ENCODE measurements at places on chromosomes 1 and 21.

DNA sequence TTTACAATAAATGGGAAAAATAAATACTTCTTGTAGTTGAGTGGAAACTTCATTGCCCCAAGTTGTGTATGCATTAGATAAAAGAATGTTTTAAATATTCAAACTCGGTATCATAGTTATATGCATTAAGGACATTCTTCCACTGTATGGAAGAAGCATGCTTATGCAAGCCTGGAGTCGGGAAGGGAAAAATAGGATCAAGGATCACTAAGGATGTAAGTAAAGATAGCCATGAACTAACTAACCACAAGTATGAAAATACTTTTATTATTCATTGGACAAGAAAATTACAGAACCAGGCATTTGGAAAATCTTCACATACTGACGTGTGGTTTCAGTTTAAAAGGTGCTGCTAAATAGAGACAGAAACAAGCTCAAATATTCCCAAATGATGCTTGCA lies 26.9 kb upstream of the DPYD start:
- DNase-seq = no peak

GRCh38 chr1:1764876-1765470 lies 13.3 kb downstream of the NADK start:
- DNase-seq = no peak

GRCh38 chr1:21914450-21914849 lies 22.7 kb downstream of the HSPG2 start:
- no peak for DNase-seq

- no peak for DNase-seq
These were observed 79.6 kb upstream of the SLFNL1 start for GRCh38 chr1:41101076-41101475.

DNA sequence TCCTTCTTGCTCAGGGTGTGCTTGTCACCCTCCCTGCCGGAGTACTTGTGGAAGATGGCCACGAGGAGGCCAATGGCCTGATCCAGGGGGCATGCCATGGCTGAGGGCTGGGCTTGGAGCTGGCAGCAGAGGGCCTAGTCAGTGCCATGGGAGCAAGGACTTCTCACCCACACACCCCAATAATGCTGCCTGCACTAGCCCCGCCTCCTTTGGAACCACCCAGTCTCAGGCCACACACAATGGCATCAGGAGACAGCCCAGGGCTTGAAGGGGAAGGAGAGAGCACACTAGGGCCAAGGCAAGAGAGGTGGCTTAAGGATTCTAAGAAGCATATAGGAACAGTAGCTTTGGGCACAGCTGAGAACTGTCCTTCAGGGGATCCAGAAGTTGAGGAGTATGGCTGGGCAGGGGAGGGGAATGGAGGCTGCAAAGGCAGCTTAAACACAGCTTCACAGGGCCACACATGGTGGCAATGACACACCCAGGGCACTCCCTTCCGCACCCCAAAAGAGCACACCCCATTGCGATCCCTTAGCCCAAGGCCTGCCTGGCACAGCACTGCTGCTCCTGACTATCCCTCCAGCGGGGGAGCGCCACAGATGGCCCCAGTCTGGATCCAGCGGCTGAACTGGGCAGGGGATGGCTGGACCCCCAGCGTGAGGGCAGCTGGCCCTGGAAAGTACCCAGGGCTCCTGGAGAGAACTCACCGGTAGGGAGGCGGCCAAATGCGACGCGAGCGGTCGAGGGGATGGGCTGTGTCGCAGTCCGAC lies at the start of gene S100A6:
Gene S100A6 (minus strand): TSS at position 750 of the 770 bp plus-strand sequence. CDS start 652 bp downstream, at position 98.
- no peak for DNase-seq

- no peak for DNase-seq
These were observed 283.6 kb upstream of the C1orf105 start for GRCh38 chr1:172136925-172137324.

- DNase-seq = no peak
These were observed 11.1 kb downstream of the RRP15 start for GRCh38 chr1:218296162-218296561.

- DNase-seq = no peak
These were observed 209.4 kb downstream of the COL24A1 start for GRCh38 chr1:85947186-85947585.

- DNase-seq = no peak
These were observed 29.4 kb upstream of the SSX2IP start for GRCh38 chr1:84719543-84720217.

DNA sequence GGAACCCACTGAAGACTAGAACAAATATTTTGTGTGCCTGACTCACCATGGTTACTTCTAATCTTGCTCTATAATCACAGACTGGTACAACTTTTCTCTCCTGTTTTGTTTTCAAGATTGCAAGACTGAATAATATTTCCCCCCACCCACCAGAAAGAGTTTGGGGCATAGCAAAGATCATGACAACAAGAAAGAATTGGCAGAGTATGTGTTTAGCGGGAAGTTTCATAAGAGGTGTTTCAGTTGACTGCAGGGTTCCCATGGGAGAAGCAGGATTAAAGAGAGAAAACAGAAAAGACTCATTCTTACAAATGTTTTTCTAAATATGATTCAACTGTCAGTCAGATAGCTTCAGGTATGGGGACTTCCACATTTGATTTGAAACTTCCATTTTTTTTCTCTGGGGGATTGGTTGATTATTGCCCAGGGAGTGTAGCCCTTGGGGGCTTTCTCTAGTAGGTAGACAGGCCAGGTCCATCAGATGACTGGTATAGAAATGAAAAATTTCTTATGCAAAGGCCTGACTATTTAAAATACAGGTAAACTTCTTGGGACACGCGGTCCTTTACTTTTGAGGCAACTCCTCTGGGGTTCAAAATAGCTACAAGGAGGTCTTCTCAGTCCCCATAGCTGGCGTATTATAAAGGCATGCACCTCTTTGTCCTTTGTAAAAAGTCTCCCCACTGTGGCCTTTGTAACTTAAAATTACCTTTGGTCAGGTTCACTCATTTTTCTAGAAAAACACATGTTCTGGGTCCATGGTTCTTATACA lies 13.9 kb downstream of the OR14I1 start:
- DNase-seq = no peak

GRCh38 chr1:184061396-184062003 lies 10.0 kb downstream of the TSEN15 start:
- no peak for DNase-seq

GRCh38 chr1:226964068-226964425 lies 24.0 kb downstream of the COQ8A start:
- DNase-seq = no peak

DNA sequence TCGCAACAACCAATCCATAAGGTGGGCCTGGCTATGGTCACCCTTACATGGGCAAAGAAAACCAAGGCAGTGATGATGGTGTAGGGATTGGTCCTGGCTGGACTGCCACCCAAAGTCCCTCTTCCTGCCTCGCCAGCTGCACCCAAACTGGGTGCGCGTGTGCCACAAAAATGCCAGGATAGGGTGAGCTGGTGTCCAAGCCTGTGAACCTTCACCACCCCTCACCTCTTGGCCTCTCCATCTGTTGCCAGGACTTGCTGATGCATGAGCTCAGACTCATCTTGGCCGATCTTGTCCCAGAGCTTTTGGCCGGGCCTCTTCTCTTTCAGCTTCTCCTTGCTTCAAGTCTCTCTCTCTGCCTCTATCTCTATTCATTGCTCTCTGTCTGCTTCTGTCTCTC lies 41.8 kb downstream of the FOXD2 start:
- no peak for DNase-seq

- no peak for DNase-seq
These were observed 46.5 kb downstream of the PRDM16 start for GRCh38 chr1:3115275-3116149.

- DNase-seq = no peak
These were observed 285.2 kb upstream of the NEGR1 start for GRCh38 chr1:72567521-72567920.

DNA sequence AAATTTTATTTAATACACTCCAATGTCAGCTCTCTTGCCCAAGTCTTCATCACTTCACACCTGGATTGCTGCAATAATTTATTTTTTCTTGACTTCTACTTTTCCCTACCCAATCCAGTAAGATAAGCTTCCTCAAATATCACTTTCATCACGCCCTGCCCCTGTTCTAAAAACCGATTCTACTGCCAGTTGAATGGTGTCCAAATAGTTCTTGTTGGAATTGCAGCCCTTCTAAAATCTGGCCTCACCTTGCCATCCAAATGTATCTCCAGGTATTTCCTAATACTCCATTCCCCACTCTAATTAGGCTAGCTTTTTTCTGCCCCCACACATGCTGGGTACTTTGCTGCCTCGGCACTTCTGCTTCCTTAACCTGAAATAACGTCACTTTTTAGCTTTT lies 152.5 kb downstream of the HMCN1 start:
- DNase-seq = no peak

DNA sequence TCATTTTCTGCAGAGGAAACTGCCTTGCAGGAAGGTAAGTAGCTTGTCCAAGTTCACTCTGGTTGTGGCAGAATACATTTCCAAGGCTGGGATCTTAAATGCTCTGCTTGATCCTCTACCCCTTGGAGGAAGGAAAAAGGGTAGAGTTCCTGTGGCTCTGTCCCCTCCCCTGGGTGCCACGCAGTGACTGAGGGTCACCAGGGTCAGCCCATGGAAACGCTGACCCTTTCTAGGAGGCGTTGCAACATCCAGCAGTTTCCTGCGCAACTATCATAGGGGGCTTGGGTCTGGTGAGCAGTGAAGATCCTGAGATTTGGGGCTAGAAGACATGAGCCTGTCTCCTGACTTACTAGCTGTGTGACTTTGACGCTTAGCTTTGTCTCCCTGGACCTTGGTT lies 29.4 kb upstream of the EPS8L3 start:
- DNase-seq = no peak

DNA sequence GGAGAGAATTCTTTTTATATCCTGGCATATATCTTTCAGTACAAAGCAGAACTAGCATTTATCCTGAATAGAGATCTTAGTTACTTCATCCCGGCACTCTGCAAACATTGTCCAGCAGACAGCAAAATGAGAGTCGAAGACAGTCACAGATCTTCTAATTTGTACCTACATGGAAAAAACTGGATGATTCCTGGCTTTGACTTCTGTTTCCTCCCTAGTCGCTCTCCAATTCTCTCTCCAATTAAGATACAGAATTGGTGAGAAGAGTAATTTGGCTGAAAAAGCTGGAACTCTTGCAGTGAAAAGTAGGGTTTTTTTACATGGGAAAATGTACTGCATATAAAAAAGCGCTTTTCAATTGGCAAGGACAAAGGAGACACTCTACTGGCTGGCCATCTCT lies 151.1 kb upstream of the C8B start:
- no peak for DNase-seq

DNA sequence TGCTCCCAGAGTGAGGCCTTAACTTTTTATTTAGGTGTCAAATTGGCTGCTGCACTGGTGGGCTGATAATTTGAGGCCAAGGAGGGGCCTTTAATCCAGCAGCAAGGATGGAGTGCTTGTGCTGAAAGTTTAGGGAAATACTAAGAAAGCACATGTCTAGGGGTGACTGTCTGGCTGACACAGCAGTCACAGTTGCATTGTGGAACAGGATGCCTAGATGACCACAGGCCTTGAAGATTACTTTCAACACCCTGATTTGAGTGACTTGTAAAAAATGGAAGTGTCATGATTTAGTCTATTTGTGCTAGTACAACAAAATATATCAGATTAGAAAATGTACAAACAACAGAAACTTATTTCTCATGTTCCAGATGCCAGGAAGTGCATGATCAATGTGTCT lies 57.7 kb downstream of the ZNF697 start:
- no peak for DNase-seq

- no peak for DNase-seq
These were observed 136.2 kb downstream of the ZC3H11B start for GRCh38 chr1:219476716-219477115.

DNA sequence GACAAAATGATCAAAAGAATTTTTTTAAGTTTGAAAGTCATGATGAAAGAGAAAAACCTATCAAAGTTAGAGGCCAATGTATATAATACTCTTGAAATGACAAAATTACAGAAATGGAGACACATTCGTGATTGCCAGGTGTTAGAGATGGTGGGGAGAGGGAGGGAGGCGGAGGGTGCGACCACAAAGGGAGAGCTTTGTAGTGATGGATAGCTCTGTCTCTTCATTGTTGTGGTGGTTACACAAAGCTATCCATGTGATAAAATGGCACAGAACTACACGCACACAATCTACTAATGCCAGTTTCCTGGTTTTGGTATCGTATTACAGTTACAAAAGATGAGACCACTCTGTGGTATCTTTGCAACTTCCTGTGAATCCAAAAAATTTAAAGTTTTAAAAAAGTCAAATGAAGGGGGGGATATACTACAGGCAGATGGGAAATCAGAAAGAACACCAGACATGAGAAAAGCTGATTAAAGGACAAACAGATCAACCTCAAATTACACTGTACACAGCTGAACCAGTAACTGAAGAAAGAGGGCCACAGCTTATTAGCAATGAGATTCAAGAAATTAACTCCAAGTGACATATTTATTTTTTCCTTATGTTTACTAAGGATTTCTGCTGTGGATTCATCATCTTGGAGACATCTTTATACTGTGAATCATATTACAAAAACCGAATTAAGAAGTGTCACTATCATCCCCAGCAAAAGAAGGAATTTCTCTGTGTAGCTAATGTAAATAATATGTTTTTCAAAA lies 199.1 kb downstream of the SLC45A1 start:
- DNase-seq = no peak

DNA sequence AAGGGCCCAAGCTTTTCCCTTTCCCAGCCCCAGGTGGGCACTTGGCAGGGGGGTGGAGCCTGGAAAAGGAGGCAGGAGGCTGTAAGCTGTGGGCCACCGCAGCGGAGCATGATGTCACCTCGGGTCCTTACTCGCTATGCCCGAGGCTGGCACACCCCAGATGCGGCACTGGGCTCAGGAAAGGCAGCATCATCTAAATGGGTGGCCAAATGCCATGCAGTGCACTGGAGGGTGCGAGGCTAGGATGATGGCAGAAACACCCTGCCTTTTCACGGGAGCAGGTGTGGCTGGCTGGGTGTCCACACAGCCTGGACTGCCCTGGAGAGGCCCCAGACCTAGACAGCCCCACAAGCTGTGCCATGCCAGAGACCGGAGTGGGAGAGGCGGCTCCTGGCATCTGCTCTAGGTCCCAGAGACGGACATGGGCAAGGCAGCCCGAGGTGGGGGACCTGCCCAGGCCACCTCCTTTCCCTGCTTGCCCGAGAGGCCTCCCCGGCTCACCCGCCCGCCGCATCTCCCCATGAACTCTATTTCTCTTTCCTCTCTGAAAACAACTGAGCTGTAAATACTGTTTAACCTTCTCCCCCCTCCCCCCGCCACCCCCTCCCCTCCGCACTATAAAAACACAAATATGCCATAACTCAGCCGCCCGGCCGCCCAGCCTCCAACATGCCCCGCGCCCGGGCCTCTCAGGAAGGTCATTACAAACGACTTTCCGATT lies 124.7 kb downstream of the CASZ1 start:
- no peak for DNase-seq

DNA sequence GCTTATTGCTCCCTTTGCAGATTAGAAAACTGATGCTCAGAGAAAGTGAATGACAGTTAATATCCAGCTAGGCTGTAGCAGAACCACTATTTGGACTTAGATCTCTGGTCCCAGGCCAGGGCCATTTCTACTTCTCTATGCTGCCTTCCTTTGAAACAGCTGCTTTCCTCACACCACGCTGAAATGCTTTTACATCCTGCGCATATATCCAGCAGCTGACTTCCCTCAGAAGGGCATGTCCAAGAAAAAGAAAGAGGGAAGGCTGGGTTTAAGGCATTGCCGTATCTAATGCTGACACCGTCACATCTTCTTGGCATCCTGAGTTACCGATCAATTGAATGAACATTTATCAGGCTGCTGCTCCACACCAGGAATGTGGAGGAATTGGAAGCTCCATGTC lies 122.4 kb downstream of the UBE2U start:
- no peak for DNase-seq

- no peak for DNase-seq
These were observed 18.2 kb upstream of the IFI6 start for GRCh38 chr1:27690183-27690582.
